ENCODE measurements at places on chromosomes 5 and 9. TPM values are rescaled to one million over a fixed set of nuclear protein-coding genes. Genes with fewer than 3 reads are reported as not detected.

GRCh38 chr9:111276431-111277128 is 53.4 kb downstream of the OR2K2 start:
- peak; percentile 41 for DNase-seq

- peak; percentile 91 for DNase-seq
These were observed at the start of gene GALNT10 for GRCh38 chr5:154190595-154191304. Gene GALNT10, plus strand, starts transcription at chr5:154190733. Its CDS starts 134 bp downstream, at chr5:154190867.

DNA sequence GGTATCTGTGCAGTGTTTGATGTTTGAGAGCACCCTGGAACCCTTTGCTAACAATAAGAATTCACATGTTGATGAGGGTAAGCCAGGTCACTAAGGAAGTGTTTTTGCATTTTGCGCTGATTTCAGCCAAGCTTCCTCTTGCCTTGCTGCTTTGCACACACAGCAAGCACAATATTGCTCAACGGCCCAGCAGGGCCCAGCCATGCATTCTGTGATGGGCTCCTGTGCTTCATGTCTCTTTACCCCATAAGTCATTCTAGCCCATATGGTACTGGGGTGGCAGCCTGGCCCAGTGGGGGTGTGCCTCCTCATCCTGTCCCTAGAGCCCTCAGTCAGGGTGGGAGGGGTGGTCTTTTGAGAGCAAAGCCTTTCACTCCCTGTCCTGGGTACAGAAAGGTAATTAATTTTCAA is 481.3 kb downstream of the GADD45G start:
- peak; percentile 8 for DNase-seq

GRCh38 chr9:7342736-7343135 is 456.8 kb downstream of the DMAC1 start:
- no peak for DNase-seq

GRCh38 chr9:109036744-109037680 is 23.7 kb upstream of the CTNNAL1 start:
- DNase-seq, result no peak

DNA sequence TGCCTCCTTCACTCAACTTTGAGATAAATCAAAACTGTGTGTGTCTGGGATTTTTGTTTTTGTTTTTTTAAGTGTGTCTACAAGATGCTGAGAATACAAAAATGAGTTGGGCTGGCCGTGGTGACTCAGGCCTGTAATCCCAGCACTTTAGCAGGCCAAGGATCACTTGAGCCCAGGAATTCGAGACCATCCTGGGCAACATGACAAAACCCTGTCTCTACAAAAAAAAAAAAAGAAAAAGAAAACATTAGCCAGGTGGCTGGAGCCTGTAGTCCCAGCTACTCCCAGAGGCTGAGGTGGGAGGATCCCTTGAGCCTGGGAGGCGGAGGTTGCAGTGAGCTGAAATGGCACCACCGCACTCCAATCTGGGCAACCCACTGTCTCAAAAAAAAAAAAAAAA is 21.0 kb downstream of the HNRNPK start:
- DNase-seq, result no peak

DNA sequence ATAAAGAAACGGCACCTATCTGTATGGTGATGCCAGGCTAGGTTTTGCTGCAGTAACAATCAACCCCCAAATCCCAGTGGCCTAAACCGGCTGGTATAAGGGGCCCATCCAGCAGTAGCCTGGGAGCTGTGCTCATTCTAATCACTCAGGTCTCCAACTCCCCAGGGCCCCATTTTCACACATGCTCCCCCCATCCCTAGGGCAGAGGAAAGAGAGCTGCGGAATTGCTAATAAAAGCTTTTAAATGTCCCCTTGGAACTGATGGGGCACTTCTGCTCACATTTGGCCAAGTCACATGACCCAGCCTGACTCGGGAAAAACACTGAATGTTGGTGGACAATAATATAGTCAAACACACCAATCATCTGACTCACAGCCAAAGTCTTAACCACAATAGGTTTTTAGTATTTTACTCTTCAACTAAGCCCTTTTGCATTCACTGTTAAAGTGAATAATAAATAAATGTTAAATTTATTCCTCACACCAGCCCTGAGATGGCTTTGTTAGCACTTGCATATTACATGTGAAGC is 1.6 kb downstream of the FBLL1 start:
- no peak for DNase-seq

The NR2F1-AS1 gene
- 8.3 TPM for total RNA-seq

The SAPCD2 gene
- 5.7 TPM for total RNA-seq
